Articular chondrocyte of knee joint (primary cell): ENCODE measurements at places on chromosomes 5 and 9. TPM values are rescaled to one million over a fixed set of nuclear protein-coding genes. Genes with fewer than 3 reads are reported as not detected.

Gene PLAC8L1
- total RNA-seq: not detected in 2 replicates

Gene MYMK
- not detected in 2 replicates for total RNA-seq

Gene CSNK1G3
- 86.2 and 113 TPM in 2 replicates for total RNA-seq

Gene FOXD4L3
- not detected in 2 replicates for total RNA-seq

Gene NR5A1
- total RNA-seq: not detected in 2 replicates

Gene ADAMTS12
- 5.9 and 6.1 TPM in 2 replicates for total RNA-seq

Gene BTNL8
- not detected in 2 replicates for total RNA-seq

Gene DNAJC25
- 18.7 and 19.8 TPM in 2 replicates for total RNA-seq

Gene PCAT7
- total RNA-seq: 0.13 and 0.86 TPM in 2 replicates

Gene LIX1
- 0.11 TPM in 1 of 2 replicates, not detected in the other for total RNA-seq

Gene TRPM3
- 0.11 and 0.13 TPM in 2 replicates for total RNA-seq
